ENCODE measurements at places on chromosomes 13 and 19.

GRCh38 chr13:100089465-100090032, 656 bp downstream of the PCCA start:
- no peak for DNase-seq

GRCh38 chr13:37357548-37357947, 241.0 kb downstream of the POSTN start:
- no peak for DNase-seq

GRCh38 chr13:36753176-36753575, 65.8 kb upstream of the RFXAP start:
- DNase-seq: no peak

- no peak for DNase-seq
Observed at GRCh38 chr13:27774651-27775050, 17.6 kb upstream of the GSX1 start.

All from amniotic epithelial cell (primary cell).